ENCODE measurements at places on chromosomes 4 and X.

DNA sequence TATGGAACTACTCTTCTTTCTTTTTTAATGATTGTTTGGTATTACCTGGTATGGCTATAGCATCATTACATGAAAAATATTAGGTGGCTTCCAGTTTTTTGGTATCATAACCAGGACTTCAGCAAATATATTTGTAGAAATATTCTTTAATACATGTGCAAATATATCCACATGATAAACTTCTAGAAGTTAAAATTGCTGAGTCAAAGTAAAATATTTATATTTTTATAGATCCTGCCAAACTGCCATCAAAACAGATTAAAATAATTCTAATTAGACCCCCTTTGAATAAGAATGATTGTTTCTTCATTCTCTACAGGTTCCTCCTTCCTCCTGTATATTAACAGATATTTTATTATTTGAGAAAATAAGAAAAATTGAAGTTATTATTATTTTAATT, 708.5 kb upstream of the INTU start:
- no peak for DNase-seq

GRCh38 chrX:116009861-116010710, 160.5 kb upstream of the AGTR2 start:
- DNase-seq: no peak

GRCh38 chr4:38610521-38610920, 53.5 kb upstream of the KLF3 start:
- no peak for DNase-seq

DNA sequence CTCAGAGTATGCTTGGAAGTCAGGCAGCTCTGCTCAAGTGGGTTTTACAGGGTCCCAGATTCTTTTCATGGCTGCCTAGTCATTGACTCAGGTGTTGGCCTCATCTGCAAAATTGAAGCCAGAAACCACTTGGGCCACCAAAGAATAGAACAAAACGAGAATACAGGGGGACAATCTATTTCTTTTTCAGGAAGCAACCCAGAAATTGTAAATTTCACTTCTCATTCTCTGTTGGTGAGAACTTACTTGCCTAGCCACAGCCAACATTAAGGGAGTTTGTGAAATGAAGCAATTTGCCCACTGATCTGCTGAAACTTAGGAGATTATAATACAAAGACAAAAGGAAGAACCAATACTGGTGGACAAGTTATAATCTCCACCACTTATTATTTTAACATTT, 8.6 kb upstream of the TKTL2 start:
- DNase-seq: no peak

- DNase-seq: no peak
Measured at GRCh38 chr4:40448875-40449274, 113.7 kb downstream of the CHRNA9 start.

DNA sequence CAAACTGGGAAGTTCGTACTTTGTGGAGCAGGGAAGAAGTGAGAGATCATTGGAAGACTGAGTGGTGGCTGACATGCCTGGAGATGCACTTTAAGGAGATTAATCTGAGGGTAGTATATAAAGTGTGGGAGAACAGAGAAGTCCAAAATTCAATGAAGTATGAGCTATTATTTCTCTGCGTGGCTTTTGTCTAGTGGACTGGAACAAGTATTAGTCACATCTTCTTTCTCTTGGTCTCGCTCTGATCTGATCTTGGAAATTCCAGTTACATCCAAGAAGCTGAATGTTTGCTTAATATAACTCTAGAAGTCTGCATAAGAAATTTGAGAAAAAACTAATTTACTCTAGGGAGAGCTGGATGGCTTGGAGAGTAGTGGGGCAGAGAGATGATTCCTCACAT, 64.8 kb upstream of the NR0B1 start:
- DNase-seq: no peak

DNA sequence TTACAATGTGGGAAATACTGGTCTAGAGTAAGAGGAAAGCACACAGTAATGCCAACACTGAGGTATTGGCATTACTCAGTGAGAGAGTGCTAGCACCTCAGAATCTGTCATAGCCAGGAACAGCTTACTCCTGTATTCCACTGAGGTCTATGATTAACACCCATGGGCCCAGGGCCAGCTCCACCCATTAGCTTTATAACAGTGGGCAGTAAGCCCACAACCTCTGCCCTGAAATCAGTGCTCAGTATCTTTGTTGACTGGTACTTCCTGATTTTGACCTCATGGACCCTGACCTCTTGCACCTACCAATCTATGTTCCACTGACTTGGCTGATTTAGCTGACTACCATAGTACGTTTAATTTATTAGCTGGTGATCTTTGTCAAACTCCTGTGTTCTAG, 56.1 kb downstream of the LANCL3 start:
- DNase-seq: no peak
